ENCODE measurements at places on chromosomes 6 and 20. TPM values are rescaled to one million over a fixed set of nuclear protein-coding genes. Genes with fewer than 3 reads are reported as not detected.

DNA sequence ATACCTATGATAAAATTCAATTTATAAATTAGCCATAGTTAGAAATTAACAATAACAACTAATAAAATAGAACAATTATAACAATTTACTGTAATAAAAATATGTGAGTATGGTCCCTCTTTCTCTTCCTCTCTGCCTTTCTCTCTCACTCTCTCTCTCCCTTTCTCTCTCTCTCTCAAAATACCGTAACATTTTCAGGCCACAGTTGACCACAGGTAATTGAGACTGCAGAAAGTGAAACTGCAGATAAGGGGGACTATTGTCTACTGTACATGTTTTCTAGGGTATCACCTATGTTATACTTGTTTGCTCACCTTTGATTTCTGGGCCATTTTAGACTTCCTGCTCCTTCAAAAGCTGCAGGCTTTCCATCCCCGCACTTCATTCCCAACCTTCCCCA is 46.8 kb downstream of the LY86 start:
- H3K4me3 ChIP-seq, result no peak overlapping the region
- no peak for DNase-seq
- no peaks in the 10 kb centered on the region for H3K36me3 ChIP-seq
- H3K4me1 ChIP-seq, result no peaks in the 10 kb centered on the region

- no peak for DNase-seq
- H3K4me3 ChIP-seq, result no peak overlapping the region
- H3K27ac ChIP-seq, result no peak overlapping the region
- no peaks in the 10 kb centered on the region for H3K27me3 ChIP-seq
Observed at GRCh38 chr6:134607411-134607810, 289.5 kb upstream of the SGK1 start.

- no peak overlapping the region for H3K4me3 ChIP-seq
- H3K36me3 ChIP-seq, result no peaks in the 10 kb centered on the region
- H3K27me3 ChIP-seq, result no peaks in the 10 kb centered on the region
- DNase-seq, result peak; percentile 0
- H3K4me1 ChIP-seq, result peaks cover 12% of the 10 kb centered on the region
Observed at GRCh38 chr20:53491462-53491861, 102.2 kb downstream of the ZNF217 start.

GRCh38 chr6:137265561-137266308 is 46.5 kb upstream of the IFNGR1 start:
- peaks cover 6% of the 10 kb centered on the region for H3K4me1 ChIP-seq
- DNase-seq, result no peak
- no peaks in the 10 kb centered on the region for H3K27me3 ChIP-seq
- H3K4me3 ChIP-seq, result no peak overlapping the region
- no peaks in the 10 kb centered on the region for H3K36me3 ChIP-seq
- no peak overlapping the region for H3K27ac ChIP-seq

- no peak overlapping the region for H3K4me3 ChIP-seq
Observed at GRCh38 chr6:1391800-1392309, 2.5 kb downstream of the FOXF2 start.

GRCh38 chr6:134021396-134022122 is 30.9 kb downstream of the SLC2A12 start:
- H3K27ac ChIP-seq, result no peak overlapping the region
- H3K36me3 ChIP-seq, result no peaks in the 10 kb centered on the region
- no peak overlapping the region for H3K4me3 ChIP-seq
- H3K27me3 ChIP-seq, result no peaks in the 10 kb centered on the region
- peaks cover 4% of the 10 kb centered on the region for H3K4me1 ChIP-seq
- DNase-seq, result no peak

Gene PGM3
- 97.0 TPM for total RNA-seq
